GM23248 (cell line): ENCODE measurements at places on chromosomes 4 and X. TPM values are rescaled to one million over a fixed set of nuclear protein-coding genes. Genes with fewer than 3 reads are reported as not detected.

UGT2B11 gene
- not detected in 2 replicates for total RNA-seq

- H3K27me3 ChIP-seq: no peaks in the 10 kb centered on the region
- peaks cover 4% of the 10 kb centered on the region; the same call in 1 of the 2 replicates for H3K4me1 ChIP-seq
- peak; percentile 79 for DNase-seq
- peak overlapping the region; percentile 70 for H3K4me3 ChIP-seq
- peak overlapping the region; percentile 99 for H3K27ac ChIP-seq
- no peaks in the 10 kb centered on the region for H3K36me3 ChIP-seq
Measured at GRCh38 chrX:49155243-49155899, 7.2 kb upstream of the MAGIX start.

DNA sequence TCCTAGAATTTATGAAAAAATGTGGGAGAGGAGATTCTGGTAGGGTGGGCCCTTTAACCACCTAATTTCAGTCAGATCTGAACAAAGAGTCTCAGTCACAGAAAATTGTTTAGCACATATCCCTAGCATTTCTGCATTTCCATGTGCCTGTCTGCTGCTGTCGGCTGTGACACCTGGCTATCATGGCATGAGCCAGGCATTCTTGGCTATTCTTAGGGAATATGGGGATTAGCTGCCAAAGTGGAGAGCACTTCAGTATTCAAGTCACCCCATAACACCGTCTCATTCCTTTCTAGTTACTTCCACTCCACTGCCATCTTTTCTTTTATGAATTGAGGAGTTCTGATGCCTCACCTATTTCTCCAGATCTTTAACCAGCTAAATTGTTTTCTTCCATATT, 211.5 kb downstream of the FRAS1 start:
- DNase-seq: no peak
- no peaks in the 10 kb centered on the region for H3K27me3 ChIP-seq
- 0 out of 2 replicates have a peak, but pooled peaks cover 3% of the 10 kb centered on the region for H3K36me3 ChIP-seq
- no peaks in the 10 kb centered on the region for H3K4me1 ChIP-seq
- H3K4me3 ChIP-seq: no peak overlapping the region
- no peak overlapping the region for H3K27ac ChIP-seq

- H3K27me3 ChIP-seq: no peaks in the 10 kb centered on the region
- no peak overlapping the region for H3K27ac ChIP-seq
- H3K36me3 ChIP-seq: no peaks in the 10 kb centered on the region
- no peaks in the 10 kb centered on the region for H3K4me1 ChIP-seq
- DNase-seq: no peak
- H3K4me3 ChIP-seq: no peak overlapping the region
Measured at GRCh38 chr4:110046588-110047049, 133.9 kb downstream of the EGF start.

DNA sequence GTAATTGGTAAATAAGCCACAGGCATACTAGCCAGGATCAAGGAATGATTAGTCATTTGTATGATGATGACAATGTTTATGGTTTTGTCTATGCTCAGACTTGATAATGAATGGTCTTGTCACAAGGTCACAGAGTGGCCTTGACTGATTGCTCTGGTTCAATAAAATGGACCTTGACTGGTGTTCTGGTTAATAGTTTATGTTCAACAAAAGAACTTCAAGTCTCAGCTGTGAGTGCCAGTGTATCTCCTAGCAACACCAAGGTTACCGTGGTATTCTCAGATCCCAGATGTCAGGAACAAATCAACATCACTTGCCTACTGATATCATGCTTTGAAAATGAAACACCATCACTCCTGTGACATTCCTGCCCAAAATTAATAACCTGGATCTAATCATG, 16.3 kb upstream of the LRAT start:
- H3K36me3 ChIP-seq: no peaks in the 10 kb centered on the region
- H3K27ac ChIP-seq: no peak overlapping the region
- H3K27me3 ChIP-seq: peaks cover 4% of the 10 kb centered on the region; the same call in 1 of the 2 replicates
- H3K4me1 ChIP-seq: no peaks in the 10 kb centered on the region
- DNase-seq: no peak

SOD3 gene
- total RNA-seq: 3.8 and 8.2 TPM in 2 replicates

RHOXF2B gene
- not detected in 2 replicates for total RNA-seq

DNA sequence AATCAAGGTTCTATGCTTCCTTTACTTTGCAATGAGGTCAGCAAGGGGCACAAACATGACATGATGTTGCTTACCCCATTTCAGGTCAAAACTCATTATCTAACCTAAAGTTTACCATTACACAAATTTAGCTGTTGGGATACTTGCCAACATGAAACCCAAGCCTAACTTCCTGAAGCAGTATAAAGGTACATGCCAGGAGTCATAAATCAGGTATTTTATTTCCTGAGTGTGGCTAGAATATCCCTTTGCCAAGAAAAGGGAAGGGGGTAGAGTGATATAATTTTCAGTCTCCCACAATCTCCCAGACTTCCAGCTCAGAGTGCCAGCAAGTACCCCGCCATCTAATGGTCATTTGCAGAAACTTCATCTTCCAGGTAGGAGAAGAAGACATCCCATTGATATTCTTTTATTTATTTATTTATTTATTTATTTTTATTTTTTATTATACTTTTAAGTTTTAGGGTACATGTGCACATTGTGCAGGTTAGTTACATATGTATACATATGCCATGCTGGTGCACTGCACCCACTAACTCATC, 136.6 kb downstream of the NEXMIF start:
- H3K27ac ChIP-seq: no peak overlapping the region
- DNase-seq: no peak
- H3K4me3 ChIP-seq: no peak overlapping the region

DNA sequence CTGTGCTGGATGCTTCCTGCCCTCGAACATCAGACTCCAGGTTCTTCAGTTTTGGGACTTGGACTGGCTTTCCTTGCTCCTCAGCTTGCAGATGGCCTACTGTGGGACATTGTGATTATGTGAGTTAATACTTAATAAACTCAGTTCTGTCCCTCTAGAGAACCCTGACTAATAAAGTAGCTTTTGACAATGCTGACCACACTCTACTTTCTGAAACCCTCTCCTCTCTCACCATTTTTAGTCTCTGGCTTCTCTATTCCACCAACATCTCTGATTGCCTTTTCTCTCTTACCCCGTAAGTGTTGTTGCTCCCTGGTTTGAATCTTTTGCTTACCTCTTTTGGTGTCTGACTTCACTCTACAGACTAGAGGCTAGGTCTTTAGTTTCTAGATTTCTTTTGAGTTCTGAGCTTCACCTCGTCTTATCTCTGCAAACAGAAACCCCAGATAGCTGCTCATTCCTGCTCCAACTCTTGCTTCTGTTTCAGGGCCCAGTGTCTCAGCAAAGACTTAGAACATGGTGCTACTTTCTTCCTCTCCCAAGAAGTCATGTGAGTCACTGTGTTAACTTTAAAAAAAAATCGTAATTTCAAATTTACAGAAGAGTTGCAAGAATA, 11.4 kb downstream of the TMSB4X start:
- DNase-seq: no peak
- no peak overlapping the region for H3K27ac ChIP-seq
- no peaks in the 10 kb centered on the region for H3K27me3 ChIP-seq
- H3K36me3 ChIP-seq: no peaks in the 10 kb centered on the region

NEUROG2 gene
- not detected in 2 replicates for total RNA-seq

MAGEB10 gene
- not detected in 2 replicates for total RNA-seq

GRCh38 chr4:186204103-186204559, 12.8 kb downstream of the CYP4V2 start:
- DNase-seq: no peak
- no peaks in the 10 kb centered on the region for H3K36me3 ChIP-seq
- no peaks in the 10 kb centered on the region for H3K4me1 ChIP-seq
- no peak overlapping the region for H3K4me3 ChIP-seq
- no peak overlapping the region for H3K27ac ChIP-seq
- no peaks in the 10 kb centered on the region for H3K27me3 ChIP-seq

SORBS2 gene
- total RNA-seq: 0.32 and 5.8 TPM in 2 replicates

GRCh38 chrX:136856050-136856449, 24.5 kb downstream of the RBMX start:
- H3K27ac ChIP-seq: no peak overlapping the region
- H3K4me1 ChIP-seq: no peaks in the 10 kb centered on the region
- H3K27me3 ChIP-seq: no peaks in the 10 kb centered on the region
